Hematopoietic multipotent progenitor cell treated with erythropoietin and hydrocortisone succinate and interleukin-3 and kit ligand, for 6 days (in vitro differentiated cells): ENCODE measurements at places on chromosomes 3 and 15.
A peak's percentile ranks its signal among the peaks of the same experiment; 100 is the strongest.

GRCh38 chr15:32861174-32861573, 143.4 kb downstream of the GREM1 start:
- DNase-seq = no peak

DNA sequence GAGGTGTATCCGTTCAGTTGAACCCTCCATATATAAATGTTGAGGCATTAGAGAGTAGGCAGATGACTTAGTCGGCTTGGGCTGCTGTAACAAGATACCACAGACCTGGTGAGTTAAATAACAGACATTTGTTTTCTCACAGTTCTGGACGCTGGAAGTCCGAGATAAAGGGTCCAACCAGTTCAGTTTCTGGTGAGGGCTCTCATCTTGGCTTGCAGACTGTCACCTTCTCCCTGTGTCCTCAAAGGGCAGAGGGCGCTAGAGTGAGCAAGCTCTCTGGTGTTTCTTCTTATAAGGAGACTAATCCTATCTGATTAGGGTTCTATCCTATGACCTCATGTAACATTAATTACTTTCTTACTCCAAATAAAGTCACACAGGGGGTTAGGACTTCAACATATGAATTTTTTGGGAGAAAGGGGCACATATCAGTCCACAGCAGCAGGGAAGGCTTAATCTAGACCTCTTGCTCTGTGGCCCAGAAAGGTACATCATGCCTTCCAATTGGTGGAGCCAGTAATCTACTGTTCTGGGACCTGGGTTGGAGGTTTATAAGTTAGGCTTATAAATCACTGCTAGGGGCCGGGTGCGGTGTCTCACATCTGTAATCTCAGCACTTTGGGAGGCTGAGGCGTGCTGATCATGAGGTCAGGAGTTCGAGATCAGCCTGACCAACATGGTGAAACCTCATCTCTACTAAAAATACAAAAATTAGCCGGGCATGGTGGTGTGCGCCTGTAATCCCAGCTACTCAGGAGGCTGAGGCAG, 26.3 kb upstream of the SLC28A2 start:
- DNase-seq = peak; percentile 29

DNA sequence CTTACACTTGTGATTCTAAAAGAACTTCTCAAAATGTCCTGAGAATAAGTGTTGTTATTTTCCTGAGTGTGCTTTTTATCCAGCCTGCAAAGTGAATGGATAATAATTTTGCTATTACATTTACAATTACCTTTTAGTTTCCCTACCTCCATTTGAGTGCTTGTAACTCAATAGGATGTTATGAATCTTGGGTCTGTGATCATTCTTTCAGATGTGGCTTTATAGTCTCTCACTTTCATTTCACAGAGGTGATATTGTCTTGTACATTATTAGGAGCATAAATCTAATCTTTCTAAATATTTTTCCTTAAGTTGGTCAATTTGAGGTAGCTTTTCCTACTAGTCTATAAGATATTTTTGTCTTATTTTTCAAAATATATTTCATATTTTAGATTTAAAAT, 386.3 kb upstream of the EPHA6 start:
- no peak for DNase-seq

DNA sequence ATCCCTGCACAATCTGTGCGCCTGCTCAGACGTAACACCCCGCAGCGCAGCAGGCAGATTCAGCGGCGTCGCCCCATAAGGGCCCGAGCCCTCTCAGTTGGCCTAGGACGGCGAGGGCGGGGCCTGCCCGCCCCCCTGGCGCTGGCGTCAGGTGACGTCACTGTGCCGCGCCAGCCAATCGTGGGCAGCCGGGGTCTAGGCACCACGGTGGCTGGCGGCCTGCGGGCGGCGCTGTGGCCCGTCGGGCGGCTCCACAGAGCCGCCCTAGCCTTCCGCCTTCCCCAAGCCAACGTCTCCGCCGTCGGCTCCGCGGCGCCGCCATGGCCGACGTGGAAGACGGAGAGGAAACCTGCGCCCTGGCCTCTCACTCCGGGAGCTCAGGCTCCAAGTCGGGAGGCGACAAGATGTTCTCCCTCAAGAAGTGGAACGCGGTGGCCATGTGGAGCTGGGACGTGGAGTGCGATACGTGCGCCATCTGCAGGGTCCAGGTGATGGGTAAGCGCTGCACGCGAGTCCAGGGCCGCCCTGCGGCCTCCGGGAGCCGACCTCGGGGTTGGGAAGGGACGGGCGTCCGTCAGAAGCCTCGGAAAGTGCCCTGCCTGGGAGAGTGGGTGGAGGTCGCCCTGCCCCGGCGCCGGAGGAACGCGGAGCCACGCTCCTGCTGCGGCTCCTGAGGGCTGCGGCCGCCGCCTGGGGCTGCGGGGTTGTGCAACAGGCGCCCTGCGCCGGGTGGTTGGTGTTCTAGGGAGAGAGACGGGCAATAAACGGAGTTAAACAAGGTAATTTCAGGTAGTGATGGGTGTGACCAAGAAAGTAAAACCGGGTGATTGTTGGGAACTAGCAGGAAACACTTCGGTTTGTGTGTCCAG, at the start of gene RNF7:
RNF7 (plus strand) TSS at position 277 of the 869 bp plus-strand sequence; CDS start at position 321, 44 bp downstream.
- peak; percentile 97 for DNase-seq

GRCh38 chr3:90031121-90031520, 923.7 kb downstream of the EPHA3 start:
- DNase-seq = no peak

GRCh38 chr3:177778633-177779032, 581.4 kb upstream of the TBL1XR1 start:
- DNase-seq = no peak

GRCh38 chr3:166582236-166582635, 745.0 kb upstream of the BCHE start:
- DNase-seq = no peak

DNA sequence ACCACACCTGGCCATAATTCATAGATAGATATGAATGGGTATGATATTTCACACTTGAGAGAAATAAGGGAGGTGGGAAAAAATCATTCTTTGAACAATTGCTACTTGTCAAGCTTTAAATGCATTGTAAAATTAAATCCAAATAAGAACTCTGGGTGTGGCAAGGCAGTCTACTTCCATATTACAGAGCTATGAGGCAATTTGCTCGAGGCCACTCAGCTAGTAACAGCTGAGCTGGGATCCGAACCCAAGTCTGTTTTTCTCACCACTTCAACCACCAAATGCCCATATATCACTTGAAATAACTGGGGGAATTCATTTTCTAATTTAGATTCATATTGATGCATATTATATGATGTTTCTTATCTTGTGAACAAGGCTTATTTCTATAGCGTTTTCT, 482.2 kb upstream of the ADAMTS9 start:
- no peak for DNase-seq

GRCh38 chr3:122564155-122564912, at the start of the genes DTX3L and PARP9:
Gene DTX3L (plus strand): TSS chr3:122564338. CDS start chr3:122564427, 89 bp downstream.
Gene PARP9 (minus strand): TSS chr3:122564300. CDS start chr3:122559620, 4,680 bp downstream.
- DNase-seq = peak; percentile 91

DNA sequence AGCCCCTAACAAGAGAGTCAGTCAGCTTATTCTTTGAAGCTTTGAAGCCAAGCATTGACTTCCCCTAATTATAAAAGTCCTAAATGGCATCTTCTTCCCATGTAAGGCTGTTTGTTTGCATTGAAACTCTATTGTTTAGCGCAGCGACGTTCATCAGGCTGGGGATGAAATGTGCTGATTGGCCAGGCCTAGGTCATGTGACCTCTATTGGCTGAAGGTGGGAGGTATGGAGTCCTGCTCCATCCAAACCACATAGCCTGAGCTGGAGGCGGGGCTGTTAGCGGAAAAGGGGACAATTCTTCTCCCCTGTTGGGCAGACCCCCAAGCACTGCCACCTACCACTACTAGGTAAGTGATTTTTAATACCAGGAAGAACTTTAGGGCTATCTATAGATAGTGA, 145.3 kb upstream of the PRR23C start:
- no peak for DNase-seq

- DNase-seq = no peak
These were observed 432.4 kb upstream of the PDZRN3 start for GRCh38 chr3:74057169-74057568.

DNA sequence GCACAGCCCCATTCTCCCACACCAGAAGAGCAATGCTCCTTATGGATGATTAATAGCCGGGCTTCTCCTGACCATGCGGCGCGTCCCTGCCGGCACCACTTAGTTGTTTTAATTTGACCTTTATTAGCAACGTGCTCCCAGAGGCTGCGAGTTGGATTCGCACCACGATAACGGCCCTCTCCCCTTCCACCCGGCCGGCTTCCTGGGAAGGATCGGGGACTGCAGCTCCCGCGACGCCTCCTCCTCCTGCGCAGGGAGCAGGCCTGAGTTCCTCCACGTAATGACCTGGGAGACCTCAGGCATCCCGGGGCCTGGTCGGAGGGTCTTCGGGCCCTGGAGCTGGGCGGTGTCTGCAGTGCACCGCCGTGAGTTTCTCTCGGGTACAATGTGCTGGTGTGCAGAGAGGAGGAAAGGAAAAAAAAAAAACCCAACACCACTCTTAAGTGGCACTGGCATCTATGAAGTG, 243.3 kb upstream of the TOPAZ1 start:
- DNase-seq = peak; percentile 11

DNA sequence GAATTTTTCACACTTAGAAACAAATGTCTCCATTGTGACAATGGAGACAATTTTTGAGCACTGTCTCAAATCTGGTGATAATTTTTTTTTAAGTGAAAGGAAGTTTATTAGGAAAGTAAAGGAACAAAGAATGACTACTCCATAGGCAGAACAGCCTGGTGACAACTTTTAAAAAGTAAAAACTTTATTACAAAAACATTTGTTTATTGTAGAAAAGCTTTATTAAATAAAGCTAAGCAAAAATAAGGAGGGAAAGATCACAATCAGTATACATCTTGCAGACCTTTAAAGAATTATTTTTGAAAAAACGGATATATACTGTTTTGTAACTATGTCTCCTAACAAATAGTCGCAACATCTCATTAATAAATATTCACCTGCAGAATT, 688 bp upstream of the OXSM start:
- no peak for DNase-seq

GRCh38 chr3:140629357-140630137, 48.3 kb upstream of the TRIM42 start:
- no peak for DNase-seq

- no peak for DNase-seq
These were observed 2.3 kb upstream of the P2RY13 start for GRCh38 chr3:151331696-151332095.

DNA sequence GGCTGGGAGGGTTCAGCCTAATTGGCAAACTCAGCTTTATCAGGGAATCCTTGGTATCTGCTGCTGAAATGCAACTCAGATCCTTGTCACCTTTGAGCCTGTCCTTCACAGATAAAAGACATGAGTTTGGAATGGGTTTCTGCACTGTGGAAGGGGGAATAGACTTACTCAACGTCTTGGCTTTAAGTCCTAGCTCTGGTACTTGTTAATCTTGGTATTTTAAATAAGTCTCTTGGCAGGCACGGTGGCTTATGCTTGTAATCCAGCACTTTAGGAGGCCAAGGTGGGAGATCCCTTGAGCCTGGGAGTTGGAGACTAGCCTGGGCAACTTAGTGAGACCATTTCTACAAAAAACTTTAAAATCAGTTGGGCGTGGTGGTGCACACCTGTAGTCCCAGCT, 55.1 kb upstream of the ATOSA start:
- DNase-seq = peak; percentile 19

GRCh38 chr3:151009981-151010380, 37.5 kb upstream of the CLRN1 start:
- DNase-seq = no peak
